ENCODE measurements at places on chromosomes 4 and X.
A peak's percentile ranks its signal among the peaks of the same experiment; 100 is the strongest.

GRCh38 chrX:476724-477075 is 90.0 kb upstream of the PPP2R3B start:
- no peak for DNase-seq

DNA sequence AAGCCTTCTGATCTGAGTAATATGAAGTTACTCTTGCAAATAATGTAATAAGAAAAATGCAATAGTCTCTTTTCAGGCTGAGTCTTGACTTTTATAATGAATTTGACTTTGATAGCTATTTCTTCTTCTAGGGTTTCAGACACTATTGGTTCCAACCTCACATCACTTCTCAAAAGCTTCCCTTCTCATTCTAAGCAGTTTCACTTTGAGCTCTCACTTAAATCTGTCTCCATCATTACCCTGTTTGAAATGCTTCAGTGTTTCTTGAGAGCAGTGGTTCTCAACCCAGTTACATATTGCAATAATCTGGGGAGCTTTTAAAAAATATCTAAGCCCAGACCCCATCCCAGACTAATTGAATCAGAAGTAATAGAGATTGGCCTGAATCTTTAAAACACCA is 40.5 kb upstream of the BMP2K start:
- no peak for DNase-seq

- DNase-seq: no peak
Measured at GRCh38 chrX:134074151-134074550, 88.8 kb upstream of the GPC3 start.

DNA sequence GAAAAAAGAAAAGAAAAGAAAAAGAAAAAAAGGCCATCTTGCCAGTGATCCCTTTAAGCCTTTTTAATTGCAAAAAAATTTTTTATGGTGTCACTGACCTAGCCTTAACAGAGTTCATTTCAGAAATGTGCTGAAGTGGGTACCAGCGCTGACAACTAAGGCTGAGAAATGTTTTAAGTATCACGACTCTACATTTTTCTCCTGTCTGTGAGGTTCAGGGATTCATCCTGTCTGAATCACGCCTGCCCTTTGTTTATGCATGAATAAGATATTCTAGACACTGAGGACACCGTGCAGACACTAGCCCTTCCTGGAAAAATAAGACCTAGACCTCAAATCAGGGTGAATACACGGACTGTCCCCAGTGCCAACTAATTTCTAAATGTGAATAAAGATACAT is 154.4 kb upstream of the NOCT start:
- DNase-seq: no peak

- DNase-seq: no peak
Measured at GRCh38 chr4:38281371-38282071, 321.3 kb downstream of the PTTG2 start.

GRCh38 chrX:35357656-35358055 is 415.1 kb downstream of the FAM47B start:
- no peak for DNase-seq

DNA sequence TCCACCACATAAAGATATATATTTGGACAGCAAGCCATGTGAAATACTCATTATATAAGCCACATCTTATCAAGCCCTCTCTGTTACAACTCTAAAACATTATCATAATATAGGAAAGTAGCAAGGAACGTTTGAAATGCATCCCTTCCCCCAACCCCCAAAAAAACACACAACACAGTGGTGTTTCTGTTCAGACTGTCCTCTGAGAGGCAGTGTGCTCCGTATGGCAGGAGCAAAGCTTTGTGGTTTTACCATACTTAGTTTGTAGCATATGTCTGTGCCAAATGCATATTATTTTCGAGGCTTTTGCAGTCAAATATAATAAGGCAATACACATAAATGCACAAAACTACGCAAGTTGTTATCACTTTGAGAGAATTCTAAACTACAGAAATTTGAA is 194.2 kb downstream of the RAPGEF2 start:
- DNase-seq: no peak

- DNase-seq: no peak
Measured at GRCh38 chr4:7127576-7127975, 59.7 kb upstream of the GRPEL1 start.

DNA sequence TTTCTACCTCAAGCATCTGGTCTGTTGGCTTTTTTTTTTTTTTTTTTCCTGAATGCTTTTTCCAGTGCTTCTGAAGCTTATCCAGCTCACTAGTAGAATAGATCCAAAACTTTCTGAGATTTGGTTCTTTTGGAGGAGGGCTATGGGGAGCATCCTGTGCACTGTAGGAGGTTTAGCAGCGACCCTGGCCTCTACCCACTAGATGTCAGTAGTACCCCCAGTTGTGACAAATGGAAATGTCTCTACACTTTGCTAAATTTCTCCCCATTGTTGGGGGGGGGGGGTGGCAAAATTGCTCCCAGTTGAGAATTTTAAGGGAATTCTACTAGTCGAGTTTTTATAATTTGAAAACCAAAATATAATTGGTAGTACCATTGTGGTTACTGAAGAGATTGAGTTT is 23.0 kb upstream of the PPA2 start:
- DNase-seq: no peak

- no peak for DNase-seq
Measured at GRCh38 chr4:156999175-156999517, 27.5 kb upstream of the PDGFC start.

DNA sequence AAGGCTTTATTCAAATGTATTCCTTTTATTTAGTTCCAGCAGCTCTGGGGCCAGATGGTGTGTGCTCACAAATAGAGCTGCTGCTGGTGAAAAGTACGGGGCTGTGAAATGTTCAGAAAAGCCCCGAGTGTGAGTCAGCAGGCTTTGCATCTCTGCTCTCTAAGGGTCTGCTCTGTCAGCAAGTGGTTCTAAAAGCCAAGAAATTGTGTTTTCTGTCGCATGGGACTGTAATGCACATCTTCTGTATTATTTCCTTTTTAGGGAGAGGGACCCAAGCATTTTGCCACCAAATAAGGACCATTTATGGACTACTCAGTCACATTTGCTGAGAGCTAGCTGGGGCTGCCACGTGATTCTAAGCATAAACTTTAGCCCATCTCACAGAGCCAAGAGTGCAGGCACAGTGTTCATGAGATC is 82.9 kb upstream of the NHS start:
- DNase-seq: no peak

DNA sequence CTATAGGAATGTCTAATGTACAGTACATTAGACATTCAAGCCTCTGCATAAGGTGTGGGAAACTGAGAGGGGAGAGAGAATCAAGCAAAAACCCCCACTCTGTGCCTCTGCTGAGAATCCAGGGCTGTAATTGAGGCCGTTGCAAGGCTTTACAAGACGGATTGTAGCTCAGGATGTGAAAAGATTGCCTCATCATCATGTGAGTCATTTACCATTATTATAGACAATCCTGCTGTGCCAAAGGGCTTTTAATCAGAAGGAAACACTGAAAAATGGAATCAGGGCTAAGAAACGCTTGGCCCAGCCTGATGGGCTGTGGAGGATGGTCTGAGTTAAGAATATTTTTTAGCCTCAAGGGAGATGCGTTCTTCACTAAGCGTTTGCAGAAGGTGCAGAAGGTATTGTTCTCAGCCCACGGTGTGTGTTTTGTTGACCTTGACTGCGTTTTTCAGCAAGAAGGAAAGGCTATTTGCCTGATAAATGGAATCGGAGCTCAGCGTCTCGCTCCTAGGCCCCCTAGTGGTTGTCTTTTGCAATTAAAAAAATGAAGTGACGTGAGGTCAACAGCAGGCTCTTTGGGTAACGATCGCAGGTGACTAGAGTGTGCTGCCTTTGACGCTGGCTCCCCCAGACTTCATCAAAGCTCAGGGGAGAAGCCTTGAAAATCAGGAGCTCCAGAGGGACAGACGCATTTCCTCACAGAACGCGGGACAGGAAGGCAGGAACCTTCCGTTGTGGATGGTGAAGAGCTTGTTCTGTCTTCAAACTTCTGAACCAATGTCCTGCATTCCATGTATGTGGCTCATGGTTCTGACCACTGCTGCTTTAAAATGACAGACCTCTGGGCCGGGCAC is 18.1 kb upstream of the CHRNA9 start:
- peak; percentile 27 for DNase-seq

DNA sequence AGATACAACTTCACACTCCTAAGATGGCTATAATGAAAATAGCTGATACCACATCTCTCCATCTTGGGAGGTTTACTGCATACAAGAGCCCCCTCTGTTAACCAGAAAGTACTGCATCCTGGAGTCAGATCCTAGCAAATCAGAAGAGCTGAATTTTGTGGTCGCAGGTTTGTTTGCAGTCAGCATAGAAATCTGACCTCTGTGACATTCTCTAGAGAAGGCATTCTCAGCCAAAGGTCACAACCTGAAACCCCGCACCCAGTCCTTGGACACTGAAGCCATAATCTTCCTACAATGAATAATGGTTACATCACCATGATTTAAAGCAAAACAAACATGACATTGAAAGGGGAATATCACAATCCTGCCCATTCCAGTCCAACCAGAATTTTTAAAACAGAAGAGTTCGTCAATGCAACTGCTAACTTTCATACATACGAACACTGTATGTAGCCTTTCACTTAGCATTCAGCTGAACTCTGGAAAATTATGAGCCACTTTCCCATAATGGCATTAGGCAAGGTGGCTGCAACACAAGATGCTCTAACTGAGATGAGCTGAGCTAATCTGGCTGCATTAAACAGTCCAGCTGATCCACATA is 17.6 kb downstream of the HS6ST2 start:
- no peak for DNase-seq

DNA sequence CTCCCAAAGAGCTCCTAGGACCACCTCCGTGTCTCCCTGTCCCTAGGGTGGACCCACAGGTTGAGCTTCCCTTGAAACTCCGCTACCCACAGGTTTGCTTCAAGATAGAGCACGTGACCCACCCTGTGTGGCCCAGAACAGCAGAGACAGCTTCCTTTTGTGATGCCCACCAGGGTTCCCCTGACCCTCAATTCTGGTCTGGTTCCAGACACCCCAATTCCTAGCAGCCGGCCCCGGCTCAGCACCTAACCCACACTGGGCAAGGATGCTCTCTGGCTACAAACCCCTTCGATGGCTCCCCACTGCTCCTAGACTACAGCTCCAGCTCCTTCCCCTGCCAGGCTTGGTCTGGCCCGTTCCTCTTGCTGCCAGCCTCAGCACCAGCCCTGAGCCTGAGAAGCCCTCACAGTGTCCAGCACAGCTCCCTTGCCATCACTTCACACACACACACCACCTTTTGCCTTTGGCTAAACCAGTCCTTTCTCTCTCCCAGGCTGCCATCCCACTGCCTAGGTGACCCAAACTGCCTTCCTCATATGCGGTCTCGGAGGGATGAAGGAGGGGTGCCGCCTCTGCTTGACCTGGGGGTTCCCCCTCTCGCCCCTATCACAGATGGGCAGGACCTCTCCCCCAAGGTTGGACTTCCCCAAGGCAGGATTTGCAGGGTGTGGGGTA is 6.2 kb downstream of the PNCK start:
- DNase-seq: no peak

DNA sequence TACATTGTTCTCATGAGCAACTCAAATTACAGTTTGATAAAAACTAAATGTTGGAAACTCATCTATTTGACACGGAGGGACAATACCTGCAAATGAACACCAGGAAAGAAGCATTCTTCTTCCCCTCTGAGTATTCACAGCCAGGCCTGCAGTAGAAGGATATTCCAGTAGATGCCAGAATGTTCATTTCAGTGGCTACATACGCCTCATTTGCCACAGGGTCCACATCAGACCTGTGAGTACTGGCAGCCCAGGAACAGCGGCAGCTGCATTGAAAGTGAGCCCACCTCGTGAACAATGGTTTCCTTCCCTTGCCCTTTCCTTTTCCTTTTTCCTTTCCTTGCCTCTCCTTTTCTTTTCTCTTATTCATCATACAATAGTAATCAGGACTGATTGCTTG is 81.1 kb upstream of the NEIL3 start:
- DNase-seq: no peak

GRCh38 chrX:10904220-10904619 is 206.9 kb upstream of the HCCS start:
- DNase-seq: no peak

DNA sequence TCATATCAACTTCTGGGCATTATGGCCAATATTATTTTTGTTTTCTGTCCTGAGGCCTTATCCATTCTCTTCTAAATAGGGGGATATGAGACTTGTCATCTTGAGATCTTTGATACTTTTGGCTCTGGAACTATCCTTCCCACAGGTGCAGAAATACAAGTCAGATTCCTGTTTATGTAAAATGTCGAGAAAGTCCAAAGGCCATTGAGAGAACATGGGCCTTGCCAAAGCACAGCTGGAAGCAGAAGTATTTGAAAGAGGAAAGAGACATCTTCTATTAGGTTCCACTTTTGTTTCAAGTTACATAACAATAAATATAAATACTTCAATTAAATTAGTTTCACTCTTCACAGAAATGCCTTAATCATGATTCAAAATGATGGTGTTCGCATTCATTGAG is 20.8 kb upstream of the PRSS48 start:
- DNase-seq: no peak

GRCh38 chrX:16986169-16986568 is 39.7 kb downstream of the REPS2 start:
- no peak for DNase-seq

GRCh38 chr4:87055311-87055710 is 120.5 kb downstream of the AFF1 start:
- no peak for DNase-seq

- no peak for DNase-seq
Measured at GRCh38 chr4:124032035-124032434, 635.4 kb downstream of the SPRY1 start.

DNA sequence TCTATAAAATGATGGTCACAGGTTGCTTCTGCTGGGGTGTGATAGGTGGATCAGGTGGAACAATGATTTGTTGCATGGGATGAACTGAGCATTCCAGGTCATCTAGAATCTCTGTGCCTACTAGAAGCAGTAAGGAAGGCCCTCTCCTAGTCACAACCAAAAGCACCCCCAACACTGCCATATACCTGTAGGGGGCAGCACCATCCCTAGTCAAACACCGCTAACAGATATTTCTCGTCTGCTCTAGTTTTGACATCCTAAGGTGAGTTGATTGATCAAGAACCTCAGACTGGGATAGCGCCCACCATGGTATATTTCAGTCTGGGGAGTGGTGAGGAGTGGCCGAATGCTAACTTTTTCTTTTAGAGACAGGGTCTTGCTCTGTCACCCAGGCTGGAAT is 160.2 kb downstream of the NHS start:
- peak; percentile 16 for DNase-seq

DNA sequence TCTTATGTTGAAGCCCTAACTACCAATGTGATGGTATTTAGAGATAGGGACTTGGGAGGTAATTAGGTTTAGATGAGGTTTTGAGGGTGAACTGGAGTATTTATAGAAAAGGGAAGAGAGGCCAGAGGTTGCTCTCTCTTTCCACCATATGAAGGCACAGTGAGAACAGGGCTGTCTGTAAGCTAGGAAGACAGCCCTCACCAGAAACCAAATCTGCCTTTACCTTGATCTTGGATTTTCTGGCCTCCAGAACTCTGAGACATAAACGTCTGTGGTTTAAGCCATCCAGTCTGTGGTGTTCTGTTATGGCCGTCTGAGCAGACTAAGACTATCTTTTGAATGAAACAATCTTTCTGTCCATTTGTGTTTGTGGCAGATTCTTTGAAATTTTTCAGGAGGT is 223.7 kb downstream of the PDHA2 start:
- no peak for DNase-seq

- DNase-seq: no peak
Measured at GRCh38 chr4:174096456-174096855, 187.0 kb downstream of the FBXO8 start.

Data from stimulated activated CD4-positive, alpha-beta T cell treated with anti-CD3 and anti-CD28 coated beads, Interleukin-4, amount 100 ng/mL, for 4 hours (primary cell).